ENCODE measurements at places on chromosomes 7 and 10.

DNA sequence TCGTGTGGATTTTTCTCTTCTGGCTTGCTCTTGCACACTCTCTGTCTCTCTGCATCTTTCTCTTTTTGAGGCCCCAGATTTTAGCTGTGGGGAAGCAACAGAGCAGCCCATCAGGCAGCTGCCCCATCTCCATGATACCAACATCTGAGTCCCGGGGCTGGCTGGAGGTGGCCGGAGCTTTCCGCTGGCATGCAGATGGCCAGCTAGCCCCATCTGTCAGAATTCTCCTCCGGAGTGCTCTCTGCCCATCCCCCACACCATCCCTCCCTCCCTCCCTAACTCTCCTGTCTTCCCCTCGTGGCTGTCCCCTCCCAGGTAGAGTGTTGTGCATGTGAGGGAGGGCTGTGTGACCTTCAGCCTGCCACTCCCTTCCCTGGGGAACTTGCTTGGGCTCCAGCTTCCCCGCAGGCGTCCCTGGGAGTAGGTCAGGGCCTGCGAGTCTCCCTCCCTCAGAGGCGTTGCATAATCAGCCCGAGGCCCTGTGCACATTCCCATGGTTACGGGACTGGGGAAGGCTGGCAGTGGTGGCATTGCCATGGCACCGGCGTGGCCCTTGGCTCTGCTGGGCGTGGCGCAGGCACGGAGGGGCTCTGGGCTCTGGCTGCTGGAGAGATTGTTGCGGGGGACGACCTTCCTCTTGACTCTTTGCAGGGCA lies 24.7 kb downstream of the GHRHR start:
- DNase-seq = no peak

GRCh38 chr10:6348096-6348874 lies 145.6 kb downstream of the PFKFB3 start:
- DNase-seq = peak; percentile 58

DNA sequence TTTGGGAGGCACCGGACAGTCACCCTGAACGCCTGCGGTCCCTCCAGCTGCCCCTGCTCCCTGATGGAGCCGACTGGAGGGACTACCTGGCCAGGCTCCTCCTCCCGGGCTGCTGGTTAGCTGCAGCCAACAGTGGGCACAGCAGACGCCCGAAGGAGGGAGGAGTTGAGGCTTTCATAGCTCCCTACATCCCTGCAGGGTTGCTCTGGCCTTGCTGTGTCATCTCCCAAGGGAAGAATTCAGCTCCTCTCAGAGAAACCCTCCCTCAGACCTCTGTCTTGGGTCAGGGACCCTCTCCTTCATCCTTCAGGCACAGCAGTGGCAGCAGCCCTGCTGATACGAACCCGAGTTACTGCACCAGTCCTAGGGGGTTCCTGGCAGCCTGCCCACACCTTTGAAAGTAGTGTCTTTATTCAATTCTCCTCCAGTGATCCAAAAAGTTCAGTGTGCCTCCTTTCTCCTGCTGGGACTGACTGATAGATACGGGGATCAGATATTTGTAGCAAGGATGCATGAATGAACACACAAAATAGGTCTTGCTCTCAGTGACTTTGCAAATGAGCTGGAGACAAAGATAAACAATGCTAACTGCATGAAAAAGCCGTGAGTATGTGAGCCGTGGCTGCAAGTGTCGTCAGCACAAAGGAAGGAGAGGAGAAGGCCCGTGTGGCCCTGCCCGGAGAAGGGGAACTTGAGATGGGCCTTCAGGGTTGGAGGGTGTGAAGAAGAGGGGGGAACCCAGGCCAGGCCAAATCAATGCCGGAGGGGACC lies 136.6 kb downstream of the PRKAG2 start:
- no peak for DNase-seq

GRCh38 chr10:6567884-6568283 lies 12.2 kb downstream of the PRKCQ start:
- no peak for DNase-seq

DNA sequence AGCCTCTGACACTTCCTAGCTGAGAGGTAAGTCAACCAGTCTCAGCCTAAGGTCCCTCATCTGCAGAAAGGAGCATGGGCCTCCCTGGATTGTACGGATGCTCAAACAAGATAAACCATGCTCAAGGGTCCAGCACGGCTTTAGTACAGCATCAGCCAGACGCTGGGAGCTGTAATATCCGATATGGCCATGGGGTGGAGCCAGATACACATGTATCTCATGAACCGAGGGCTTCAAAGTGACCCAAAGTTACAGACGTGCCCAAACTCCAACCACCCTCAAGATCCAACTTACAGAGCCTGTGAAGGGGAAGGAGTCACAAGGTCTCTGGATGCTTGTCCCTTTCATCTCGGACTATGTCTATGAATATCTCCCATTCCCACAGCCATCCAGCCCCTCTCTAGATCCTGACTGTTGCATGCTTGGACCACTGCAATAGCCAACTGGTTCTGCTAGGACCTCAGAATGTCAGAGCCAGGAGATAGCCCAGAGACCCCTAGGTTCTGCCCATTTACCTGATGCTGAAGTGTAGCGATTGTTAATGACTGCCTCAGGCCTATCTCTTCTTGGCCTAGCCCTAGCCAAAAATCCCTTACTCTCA lies 142.4 kb downstream of the SH3PXD2A start:
- DNase-seq = peak; percentile 64

DNA sequence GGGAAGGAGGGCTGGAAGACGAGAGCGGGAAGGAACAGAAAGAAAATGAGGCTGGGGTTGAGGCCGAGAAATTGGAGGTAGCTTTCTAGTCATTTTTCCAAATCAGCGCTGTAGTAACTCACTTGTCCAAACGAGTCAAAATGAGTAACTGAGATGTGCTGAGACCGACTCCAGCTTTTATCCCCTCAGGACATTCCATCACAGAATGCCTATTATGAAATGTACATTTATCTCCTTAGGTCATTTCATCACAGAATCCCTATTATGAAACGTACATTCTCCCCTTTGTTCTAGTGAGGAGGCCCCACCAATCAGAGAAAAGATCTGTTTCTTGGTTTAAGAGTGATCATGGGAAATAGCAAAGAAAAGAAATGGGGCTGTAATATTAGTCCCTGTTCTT lies 55.7 kb upstream of the AMPH start:
- DNase-seq = no peak

DNA sequence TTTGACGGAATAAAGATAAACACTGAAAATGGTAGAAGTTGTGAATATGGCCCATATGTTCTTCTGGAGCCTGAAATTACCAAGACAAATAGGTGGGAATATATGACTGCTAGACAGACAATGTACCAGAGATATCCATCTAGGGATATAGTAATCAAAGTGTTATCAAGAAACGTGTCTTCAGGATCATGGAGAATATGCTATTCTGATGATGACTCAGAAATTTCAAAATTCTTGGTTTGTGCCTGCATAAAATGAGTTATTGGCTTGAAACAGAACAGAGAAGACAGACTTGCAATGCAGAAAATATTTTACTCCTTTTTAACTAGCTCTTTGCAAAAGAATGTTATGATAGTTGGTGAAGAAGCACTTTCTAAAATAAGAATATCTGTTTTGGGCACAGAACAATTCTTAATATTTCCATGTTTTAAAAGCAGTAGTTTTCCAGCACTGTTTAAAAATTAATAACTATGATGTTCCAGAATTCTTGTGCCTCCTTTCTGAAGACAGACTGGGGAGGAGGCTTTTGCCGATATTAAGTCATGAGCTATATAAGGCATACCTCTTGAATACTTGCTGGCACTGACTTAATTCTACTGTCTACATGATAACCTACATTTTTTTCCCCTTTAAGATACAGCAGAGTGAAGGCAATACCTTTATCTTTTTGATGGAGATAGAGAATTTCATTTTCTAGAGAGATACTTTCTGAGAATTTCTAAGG lies 34.4 kb upstream of the CABCOCO1 start:
- DNase-seq = no peak

GRCh38 chr7:55055479-55055878 lies 36.7 kb downstream of the EGFR start:
- no peak for DNase-seq

DNA sequence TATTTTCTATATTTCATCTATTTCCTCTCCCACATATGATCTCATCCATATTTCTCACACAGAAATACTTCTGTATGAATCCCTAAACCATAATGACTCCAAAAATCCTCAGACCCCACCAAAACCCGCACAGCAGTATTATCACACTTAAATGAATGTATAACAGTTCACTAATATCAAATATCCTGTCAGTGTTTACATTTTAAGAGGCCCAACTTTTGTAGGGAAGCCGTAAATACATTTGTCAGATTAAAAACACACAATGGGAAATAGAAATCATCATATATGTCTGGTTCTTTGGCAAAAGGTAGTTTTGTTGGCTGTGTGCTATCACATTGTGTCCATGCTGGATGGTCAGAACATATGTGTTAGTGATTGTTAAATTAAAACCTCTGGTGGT lies 4.2 kb downstream of the AUTS2 start:
- DNase-seq = no peak

DNA sequence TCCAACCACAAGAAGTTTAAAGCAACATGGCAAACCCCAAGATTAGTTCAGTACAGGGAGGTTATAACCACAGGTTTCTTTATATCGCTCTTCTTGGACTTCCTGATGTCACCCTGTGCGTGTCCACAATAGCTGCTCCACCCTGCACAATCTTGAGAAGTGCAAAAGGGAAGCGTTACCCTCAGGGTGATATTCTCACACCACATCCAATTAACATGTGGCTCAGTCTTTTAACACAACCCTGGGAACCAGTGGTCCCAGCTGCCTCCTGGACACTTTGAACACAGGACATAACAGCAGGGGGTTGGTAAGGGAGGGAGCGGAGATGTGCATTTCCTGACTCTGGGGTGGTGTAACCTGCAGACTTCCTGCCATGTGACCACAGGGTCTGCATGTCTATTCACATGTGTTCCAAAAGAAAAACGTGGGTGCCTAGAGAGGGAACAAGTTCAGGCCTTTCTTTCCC lies 64.6 kb downstream of the GSAP start:
- DNase-seq = peak; percentile 35

- DNase-seq = no peak
These were observed 583.9 kb downstream of the NXPH1 start for GRCh38 chr7:9017286-9017685.

- DNase-seq = no peak
These were observed 36.6 kb upstream of the PDLIM1 start for GRCh38 chr10:95327367-95327766.

DNA sequence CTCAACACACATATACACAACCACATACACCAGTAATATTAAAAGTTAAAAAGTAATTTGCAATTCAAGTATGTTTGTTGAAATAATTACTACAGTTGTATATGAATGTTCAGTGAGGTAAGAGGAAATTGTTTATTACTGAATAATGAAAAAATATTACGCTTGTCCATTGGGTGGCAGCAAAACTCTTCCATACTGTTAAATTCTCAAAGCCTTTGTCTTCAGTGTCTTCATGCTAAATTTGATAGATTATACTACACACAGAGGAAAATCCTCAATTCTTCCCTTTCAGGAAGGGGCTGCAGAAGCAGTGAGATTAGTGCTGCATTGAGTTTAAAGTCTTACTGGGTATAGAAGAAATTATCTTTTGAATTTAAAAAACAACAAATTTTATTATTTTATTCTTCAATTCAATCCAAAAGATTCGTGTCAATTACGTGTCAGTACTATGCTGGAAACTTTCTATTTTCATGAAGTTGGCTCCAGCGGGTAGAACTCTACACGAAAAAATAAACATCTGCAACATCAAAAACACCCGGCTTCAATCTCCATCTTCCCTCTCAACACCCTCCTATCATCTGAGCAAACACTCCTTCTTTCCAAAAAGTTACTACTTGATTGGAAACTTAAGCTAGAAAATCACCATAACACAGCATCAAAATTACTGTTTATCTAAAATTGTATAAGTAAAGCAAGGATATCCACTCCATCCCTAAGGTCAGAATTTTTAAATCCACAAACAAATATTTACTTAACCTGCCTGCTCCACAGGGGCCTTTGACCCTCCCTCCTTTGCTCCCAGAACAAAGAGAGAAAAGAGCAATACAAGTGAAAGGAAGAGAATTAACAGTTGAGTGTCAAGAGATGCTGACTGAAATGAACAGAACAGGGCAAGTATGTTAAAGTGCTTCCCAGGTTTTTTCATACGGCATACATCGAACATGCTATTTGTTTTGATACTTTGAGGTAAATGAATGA lies 37.0 kb upstream of the TES start:
- no peak for DNase-seq

DNA sequence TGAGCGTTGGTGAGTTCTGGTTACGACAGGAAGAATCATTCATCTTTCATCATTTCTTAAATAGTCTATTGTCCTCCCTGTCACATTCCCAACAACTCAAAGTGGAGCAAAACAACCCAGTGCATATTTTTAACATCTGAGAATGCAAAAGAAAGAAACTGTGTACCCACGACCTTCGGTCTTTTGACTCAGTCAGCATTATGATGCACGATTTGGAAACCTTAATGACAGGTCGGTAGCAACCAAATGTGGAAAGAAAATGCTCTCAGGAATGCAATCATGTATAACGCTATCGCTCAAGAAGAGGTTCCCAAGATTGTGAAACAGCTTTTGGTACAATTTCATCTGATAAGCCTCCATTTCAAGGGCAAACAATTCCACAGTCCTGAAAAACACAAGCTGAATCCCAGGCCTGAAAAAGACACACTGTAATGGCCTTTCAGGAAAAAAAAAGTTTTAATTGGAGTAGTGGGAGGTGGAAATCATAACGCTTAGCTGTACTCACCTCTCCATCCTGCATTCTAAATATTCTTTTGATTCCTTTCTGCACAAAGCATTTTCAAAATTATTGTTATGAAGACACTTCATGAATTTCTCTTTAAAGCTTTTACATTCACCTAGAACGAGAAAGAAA lies 2.6 kb downstream of the COX19 start:
- no peak for DNase-seq

- no peak for DNase-seq
These were observed 172.7 kb downstream of the PLXNA4 start for GRCh38 chr7:132403465-132404110.

DNA sequence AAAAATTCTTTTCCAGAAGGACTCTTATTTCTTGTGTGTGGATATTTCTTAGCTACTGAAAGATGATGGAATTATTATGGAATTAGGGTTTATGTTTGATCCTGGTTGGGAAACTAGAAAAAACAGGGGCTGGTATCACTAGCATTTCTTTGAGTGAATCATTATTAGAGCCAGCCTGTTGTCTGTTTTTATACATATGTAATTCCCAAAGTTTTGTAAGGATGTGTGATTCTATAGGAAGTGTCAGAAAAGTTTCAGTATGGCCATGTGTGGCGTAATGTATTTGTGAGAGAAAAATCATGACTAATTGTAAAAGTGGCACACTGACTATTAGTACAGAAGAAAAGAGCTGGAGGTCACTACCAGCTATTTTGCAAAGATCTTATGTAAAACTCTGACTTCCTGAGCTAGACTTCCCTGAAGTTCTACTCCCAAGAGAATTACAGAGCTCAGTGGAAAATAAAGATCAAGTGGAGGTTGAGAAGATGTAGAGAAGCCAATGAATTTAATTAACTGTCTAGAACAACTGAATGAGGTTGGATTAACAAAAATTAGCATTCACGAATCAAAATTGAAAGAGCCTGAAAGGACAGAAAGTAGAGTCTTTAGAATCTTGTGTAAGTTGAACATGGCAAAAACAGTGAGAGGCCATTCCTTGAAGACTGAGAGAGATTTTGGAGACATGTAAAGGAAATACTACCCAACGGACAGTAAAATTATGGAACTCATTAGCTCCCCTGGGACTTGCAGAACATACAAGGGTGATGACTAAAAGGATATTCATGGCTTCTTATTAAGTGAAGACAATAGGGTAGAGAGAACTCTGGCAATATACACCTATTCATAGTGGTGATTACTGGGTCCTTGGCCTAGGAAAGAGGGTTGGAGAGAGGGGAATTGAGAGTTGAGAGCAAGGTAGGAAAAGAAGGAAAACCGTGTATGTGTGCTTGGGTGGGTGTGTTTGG lies 12.5 kb downstream of the ZNF365 start:
- DNase-seq = no peak

- DNase-seq = no peak
These were observed 151.8 kb upstream of the CHST15 start for GRCh38 chr10:124245191-124245590.

Measured in stimulated activated CD8-positive, alpha-beta memory T cell treated with anti-CD3 and anti-CD28 coated beads, Interleukin-15, amount 100 ng/mL, for 4 hours (primary cell).